Placental pericyte (primary cell): ENCODE measurements at places on chromosomes 5 and 9. TPM values are rescaled to one million over a fixed set of nuclear protein-coding genes. Genes with fewer than 3 reads are reported as not detected.

The FOXD1 gene
- total RNA-seq = 2.4 and 23.6 TPM in 2 replicates

The ELAVL2 gene
- not detected in 2 replicates for total RNA-seq

The TMEM171 gene
- 5.5 and 30.2 TPM in 2 replicates for total RNA-seq

The RELL2 gene
- total RNA-seq = 6.7 and 9.6 TPM in 2 replicates

The LCN2 gene
- total RNA-seq = not detected in 2 replicates

The ROPN1L gene
- 0.29 and 0.44 TPM in 2 replicates for total RNA-seq

The FBP1 gene
- not detected in 2 replicates for total RNA-seq

The LPAR1 gene
- 102 and 145 TPM in 2 replicates for total RNA-seq

The IL13 gene
- not detected in 2 replicates for total RNA-seq

The CATSPER3 gene
- 0.43 TPM in 1 of 2 replicates, not detected in the other for total RNA-seq

The GPR150 gene
- total RNA-seq = under 0.01 and 0.43 TPM in 2 replicates

The ADAMTS12 gene
- 135 and 203 TPM in 2 replicates for total RNA-seq

The ZNF462 gene
- total RNA-seq = 13.6 and 13.8 TPM in 2 replicates

The KCNV2 gene
- not detected in 2 replicates for total RNA-seq

The TAS2R1 gene
- 0.29 TPM in 1 of 2 replicates, not detected in the other for total RNA-seq
